ENCODE measurements at places on chromosomes 2 and 18.

GRCh38 chr2:183093857-183094657, 15.5 kb downstream of the DUSP19 start:
- DNase-seq, result no peak

- DNase-seq, result no peak
Observed at GRCh38 chr18:9066817-9067306, 35.6 kb upstream of the NDUFV2 start.

DNA sequence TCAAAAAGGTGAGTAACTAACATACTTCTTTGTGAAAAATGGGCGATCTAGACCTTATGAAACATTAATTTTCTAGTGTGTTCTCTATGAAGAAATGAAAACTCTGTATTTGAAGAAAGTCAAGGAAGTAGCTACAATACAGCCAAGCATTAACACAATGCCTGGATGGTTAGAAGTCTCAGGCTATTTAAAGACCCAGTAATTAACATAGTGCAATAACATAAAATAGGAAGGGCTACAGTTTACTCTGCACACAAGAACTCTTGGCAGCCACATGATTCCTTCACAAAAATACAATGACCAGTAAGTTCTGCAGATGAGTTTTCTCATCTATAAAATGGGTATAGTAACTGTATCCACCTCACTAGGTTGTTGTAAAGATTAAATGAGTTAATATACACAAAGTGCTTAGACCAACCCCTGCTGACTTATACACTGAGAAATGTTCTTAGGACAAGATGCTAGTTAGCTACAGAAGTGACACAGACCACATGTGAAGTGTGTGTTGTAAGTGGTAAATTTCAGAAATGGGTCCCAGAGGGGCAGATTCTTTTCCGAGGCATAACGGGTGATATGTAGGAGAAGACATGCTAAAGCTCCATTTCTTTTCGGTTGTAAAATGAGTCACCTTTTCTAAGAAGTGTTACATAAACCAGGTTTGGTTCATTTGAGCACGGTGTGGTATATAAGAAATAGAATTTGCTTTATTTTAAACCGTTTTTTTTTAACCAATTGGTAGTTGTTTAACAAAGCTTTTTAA, 61.8 kb downstream of the CXCR4 start:
- no peak for DNase-seq

GRCh38 chr2:160695402-160696086, 201.9 kb upstream of the RBMS1 start:
- no peak for DNase-seq

DNA sequence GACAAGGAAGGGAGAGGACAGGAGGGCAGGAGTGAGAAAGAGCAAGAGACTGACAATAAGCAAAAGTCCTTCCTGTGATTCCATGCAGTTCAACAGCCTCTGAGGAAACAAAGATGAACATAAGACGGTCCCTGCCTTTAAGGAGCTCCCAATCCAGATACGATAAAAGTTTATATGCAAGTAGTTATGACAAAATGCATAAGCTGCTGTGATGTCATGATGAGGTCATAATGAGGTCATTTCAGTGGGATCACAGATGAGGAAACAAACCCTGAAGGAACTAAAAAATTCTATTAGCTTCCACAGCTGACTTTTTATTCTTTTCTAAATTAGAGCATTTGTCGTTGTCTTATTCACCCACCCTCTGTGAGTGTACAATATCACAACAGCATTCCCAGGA, 458.5 kb upstream of the ACVR2A start:
- no peak for DNase-seq

DNA sequence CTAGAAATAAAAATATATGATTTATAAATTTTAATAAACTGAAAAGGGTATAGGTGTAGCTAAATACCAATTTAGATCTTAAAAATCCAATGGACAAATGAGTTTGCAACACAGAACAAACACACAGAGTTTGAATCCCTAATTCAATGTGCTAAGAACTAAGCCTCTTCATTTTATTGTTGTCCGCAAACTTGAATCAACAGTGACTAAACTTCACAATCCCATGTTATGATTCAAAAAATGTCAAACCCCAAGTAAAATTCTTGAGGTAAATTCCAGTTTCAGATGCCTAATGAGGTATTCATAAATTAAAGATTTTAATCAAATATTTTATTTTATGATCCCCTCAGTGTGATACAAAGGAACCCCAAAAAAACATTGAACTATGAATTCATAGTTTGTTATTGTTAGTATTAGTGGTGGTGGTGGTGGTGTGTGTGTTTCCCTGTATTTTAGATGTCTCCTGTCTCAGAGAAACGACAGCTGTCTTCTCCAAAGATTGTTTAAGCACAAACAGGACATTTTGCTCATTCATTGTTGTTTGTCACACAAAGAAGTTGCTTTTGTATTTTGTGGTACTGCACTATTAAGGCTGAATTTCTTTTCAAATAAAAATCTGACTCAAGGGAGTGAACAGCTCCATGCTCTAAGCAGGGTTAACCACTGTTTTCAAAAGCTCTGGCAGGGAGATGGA, 259.8 kb downstream of the OSR1 start:
- no peak for DNase-seq

DNA sequence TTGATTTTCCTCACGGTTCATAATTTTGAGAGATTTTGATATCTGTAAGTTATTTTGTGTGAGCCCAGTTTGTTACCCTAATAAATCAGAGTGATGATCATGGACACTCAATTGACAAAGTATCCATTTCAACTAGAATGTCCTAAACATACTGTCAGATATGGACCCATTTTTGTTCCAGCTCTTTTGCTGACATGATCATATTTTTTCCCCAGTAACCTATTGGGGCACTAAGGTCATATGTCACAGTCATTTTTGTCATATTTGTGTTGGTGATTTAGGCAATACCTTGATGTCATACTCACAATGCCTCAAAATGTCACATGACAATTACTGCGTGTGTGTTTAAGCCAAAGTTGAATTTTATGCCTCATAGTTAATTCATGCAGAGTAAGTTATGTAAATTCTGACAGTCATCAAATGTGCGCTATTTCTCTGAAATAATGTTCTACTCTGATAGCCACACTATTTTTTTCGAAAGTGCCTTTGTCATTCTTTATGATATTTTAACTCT, 218.7 kb downstream of the ARHGAP15 start:
- DNase-seq, result no peak

GRCh38 chr18:56712761-56713160, 61.6 kb downstream of the WDR7 start:
- no peak for DNase-seq

DNA sequence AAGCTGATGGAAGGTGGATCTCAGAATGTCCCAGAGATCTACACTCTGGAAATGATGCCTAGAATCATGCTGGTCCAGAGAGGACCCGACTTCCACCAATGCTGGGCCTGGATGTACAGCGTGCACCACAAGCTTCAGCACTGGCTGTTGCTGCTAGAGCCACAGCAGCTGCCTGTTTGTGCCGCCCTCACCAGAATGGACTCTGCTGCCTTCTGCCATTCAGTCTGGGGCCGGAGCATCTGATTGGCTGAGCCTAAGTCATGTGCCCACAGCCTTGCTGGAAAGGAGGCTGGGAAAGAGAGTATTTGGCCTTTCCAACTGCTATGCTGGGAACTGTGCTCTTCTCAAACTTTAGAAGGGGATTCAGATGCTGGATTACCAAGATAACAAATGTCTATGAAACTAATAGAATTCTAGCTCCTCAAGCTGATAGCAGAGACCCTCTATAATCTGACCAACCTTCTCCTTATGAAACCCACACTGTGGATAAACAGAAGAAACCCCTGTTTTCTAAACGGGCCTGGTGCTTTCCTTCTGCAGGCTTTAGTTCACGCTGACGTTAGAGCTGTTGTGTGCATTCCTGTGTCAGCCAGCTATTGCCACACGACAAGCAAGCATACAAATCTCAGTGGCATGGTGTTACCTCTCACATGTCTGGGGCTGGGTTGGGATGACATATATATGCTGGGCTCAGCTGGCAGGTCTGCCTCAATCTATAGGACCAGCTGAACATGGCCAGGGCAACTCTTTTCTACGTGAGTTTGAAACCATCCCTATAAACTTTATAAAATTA, 4.1 kb upstream of the LOXHD1 start:
- DNase-seq, result no peak

GRCh38 chr2:172207911-172208310, 105.2 kb upstream of the DLX2 start:
- no peak for DNase-seq

GRCh38 chr2:226699321-226699720, 100.3 kb downstream of the IRS1 start:
- no peak for DNase-seq

GRCh38 chr2:60745761-60746160, 10.3 kb upstream of the PAPOLG start:
- no peak for DNase-seq

DNA sequence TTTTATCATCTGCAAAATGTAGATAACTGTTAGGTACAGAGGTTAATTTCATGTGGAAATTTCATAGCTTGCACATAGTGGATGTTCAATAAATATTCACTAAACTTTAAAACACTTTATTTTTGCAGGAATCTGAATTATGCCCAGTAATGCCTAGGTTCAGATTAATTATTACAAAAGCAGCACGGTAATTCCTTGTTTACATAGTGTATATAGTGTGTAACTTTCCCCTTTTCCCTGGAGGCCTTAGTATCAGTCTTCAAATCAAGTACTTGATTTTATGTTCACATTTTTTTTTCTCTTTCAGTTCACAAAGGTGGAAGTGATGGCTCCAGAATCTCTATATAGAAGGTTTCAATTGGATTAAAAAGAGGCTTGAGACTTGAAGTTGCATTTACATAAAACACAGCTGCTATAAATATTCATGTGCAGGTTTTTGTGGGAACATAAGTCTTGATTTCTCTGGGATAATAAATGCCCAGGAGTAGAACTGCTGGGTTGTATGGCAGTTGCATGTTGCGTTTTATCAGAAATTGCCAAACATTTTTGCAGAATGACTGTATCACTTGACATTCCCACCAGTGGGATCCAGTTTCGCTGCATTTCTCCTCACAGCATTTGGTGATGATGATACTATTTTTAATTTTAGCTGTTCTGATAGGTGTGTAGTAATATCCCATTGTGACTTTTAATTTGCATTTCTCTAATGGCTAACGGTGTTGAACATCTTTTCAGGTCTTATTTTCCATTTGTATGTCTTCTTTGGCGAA, 27.6 kb upstream of the LGALSL start:
- DNase-seq, result no peak

- DNase-seq, result no peak
Observed at GRCh38 chr18:11994336-11994702, 13.0 kb downstream of the IMPA2 start.
